ENCODE measurements at places on chromosomes 13 and 19. TPM values are rescaled to one million over a fixed set of nuclear protein-coding genes. Genes with fewer than 3 reads are reported as not detected.

Gene ZNF284
- polyA plus RNA-seq = 9.9 TPM

Gene SERTM1
- 7.2 TPM for polyA plus RNA-seq

Gene OVOL3
- polyA plus RNA-seq = not detected

Gene BST2
- 17.8 TPM for polyA plus RNA-seq

Gene ZNF414
- 17.6 TPM for polyA plus RNA-seq
